ENCODE measurements at places on chromosomes 12 and 14.

DNA sequence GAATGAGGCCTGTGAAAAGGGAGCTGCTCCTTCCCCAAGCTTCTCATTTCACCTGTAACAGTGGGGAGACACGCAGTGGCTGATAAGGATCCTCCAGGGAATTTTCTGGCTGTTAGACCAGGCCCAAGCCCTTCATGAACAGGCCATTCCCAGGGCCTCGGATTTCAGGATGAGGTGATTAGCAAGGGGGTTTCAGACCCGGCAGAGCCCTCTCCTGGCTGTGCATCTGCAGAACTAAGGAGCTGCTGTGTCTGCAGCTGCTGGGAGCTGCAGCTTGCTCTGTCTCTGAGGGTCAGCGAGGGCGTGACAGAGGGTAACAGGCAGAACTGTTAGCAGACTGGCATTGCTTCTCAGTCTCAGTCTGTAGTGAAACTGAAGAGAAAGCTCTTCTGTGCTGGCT is 110.4 kb downstream of the KCNA5 start:
- DNase-seq: no peak

DNA sequence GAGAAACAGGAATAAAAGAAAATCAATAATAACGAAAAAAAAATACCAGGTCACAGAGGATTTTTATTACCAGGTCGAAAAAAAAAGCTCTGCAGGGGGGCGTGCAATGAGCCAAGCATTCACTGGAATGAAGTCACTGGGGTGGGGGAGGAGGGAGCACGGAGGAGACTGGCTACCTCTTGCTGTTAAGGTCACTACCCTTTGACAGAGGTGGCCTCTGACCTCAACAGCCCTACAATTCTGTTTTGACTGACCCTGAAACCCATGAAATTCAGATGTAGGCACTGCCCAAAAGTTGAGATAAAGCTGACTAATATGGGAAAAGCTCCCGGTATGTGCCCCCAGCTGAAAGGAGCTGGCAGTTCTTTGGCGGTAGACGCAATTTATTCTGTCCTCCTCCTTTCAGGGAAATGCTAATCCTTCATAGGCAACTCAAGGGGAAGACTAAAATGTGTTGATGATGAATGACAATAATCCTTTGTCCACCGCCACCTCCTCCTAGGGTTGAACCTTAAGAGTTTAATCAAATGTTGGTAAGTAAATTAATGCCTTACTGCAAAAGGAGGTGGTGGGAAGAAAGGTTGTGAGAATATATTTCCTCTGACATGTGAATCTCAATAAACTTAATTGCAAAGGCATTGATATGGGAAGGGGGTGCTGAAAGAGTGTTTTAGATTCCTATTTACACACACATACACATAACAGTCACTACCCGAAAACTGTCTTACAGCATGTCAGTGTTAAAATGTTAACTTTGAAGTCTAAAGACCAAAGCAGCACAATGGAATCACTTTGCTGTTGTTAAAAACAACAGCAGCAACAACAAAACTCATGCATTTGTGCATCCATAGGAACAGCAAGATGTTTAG is 6.3 kb upstream of the RIC8B start:
- no peak for DNase-seq

GRCh38 chr14:60637479-60638315 is 11.6 kb downstream of the SIX1 start:
- no peak for DNase-seq

GRCh38 chr12:10179776-10180181 is 947 bp downstream of the TMEM52B start:
- DNase-seq: no peak

Data from T follicular helper cell (primary cell).